ENCODE measurements at places on chromosomes 6 and 20. TPM values are rescaled to one million over a fixed set of nuclear protein-coding genes. Genes with fewer than 3 reads are reported as not detected.

Gene CALHM4
- total RNA-seq: not detected

Gene DPPA5
- not detected for total RNA-seq

Gene RAB44
- not detected for total RNA-seq

Gene DEFB113
- not detected for total RNA-seq

Gene ZMYND8
- 31.5 TPM for total RNA-seq

Gene RBM24
- total RNA-seq: 173 TPM

Gene POU5F1
- not detected for total RNA-seq

Gene MACROD2
- total RNA-seq: 2.4 TPM

Gene ANKRD66
- total RNA-seq: not detected
